ENCODE measurements at places on chromosomes 11 and 22.

DNA sequence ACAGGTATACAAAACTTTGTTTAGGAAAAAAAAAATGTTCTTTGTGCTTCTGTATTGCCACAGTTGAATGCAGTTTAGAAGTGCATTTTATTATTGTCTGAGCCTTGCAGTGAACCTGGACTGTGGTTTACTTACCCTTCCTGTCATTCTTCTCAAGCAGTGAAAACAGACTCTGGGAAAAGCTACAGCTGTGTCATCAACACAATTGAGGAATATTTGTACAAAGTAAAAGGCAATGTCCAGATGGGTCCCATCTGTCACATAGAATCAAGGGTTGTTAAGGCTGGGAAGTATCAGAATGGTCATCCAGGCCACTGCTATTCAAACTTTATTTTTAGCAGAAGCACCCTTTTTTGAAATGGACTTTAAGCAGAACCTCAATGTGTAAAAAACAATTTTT is 73.3 kb downstream of the TRIM44 start:
- DNase-seq: no peak

DNA sequence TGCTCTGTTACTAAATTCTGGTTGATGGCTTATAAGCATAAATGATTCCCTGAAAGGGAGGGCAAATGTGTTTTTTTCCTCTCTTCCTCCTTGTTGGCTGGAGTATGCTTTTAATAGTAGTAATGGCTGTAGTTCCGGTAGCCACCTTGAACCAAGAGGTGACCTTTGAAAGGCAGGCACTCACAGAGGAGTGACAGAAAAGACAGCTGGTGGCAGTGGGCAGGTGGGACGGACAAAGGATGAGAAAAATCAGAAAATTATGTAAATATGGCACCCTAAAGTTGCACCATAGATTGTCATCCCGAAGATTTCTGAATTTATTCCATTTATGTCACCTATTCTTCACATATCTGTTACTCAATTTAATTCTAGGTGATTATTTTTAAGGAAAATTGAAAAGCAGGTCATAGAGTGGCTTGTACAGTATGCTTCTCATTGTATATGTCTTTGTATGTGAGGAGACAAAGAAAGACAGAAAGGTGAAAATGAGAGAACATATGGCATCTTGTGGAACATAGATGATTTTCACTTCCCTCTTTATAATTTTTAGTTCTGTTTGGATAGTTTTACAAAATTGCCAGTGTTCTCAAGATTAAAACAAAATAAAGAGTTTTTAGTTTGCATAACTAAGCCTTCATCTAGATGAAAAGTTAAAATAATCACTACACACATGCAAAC is 17.0 kb downstream of the CASP12 start:
- no peak for DNase-seq

DNA sequence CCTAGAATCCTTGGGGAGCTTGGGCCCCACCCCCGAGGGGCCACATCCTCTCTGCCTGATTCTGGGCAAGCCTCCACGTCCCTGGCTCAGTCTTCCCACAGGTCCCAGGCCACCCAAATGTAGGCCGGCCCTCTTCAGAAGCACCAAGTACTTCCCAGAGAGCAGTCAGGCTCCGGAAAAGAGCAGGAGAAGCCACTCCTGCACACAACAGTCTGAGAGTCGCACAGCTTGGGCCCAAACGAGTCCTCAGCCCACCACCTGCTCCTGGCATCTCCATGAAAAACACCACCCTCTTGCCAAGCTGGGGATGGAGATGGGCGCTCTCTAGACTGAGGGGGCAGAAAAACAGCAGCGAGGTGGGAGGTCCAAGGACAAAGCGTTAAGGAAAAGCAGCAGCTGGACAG is 15.4 kb downstream of the EHD1 start:
- no peak for DNase-seq

GRCh38 chr11:68913188-68913587 is 9.5 kb downstream of the IGHMBP2 start:
- DNase-seq: no peak

DNA sequence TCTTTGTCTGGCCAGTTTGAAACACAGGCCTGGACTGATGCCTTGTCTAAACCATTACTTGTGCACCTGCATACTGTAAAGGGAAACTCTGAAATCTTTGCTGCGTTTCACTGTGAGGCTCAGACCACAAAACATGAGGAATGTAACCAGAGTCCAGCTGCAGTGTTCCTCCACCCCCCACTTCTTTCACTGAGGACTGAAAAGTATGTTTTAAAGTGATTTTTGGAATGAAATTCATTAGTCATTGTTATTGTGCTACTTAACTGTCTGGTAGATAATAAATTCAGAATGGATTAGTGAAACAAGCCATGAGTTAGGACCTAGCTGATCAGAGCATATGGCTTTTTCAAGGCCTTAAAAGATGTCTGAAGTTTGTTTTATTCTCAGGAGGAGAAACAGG is 181.2 kb downstream of the WNT11 start:
- no peak for DNase-seq

DNA sequence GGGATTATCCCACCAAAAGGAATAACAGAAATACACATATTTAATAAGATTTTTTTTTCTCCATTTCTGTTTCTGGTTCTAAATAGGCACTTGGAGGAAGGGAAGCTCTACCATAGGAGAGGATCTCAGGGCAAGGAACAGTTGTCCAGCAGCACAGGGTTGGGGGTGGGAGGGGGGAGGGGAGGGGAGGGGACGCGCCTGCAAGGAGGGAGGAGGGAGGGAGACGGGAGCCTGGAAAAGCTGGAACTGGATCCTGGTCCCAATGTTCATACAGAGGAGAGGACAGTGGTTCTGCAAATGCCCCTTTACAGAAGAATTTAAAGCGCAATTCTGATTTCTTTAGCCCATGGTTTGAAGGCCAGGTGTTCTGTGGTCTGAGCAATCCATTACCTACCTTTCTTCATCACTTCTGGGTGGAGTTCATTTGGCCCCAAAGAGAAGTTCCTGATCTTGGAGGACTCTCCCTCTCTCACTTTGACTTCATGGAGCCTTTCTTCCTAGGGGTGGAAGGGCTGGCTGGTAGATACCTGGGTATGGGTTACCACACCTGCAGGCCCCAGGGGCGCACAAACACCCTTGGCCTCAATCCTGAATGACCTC is 348.9 kb upstream of the NCAM1 start:
- no peak for DNase-seq

Data from activated CD4-positive, alpha-beta T cell treated with anti-CD3 and anti-CD28 coated beads, Interleukin-2, amount 50 U/mL, for 1 hour (primary cell).